ENCODE measurements at places on chromosomes 5 and 9. TPM values are rescaled to one million over a fixed set of nuclear protein-coding genes. Genes with fewer than 3 reads are reported as not detected.

GRCh38 chr9:76560481-76560922 lies 101.5 kb downstream of the GCNT1 start:
- no peak for DNase-seq

The SPATA6L gene
- polyA plus RNA-seq = 0.43 TPM

DNA sequence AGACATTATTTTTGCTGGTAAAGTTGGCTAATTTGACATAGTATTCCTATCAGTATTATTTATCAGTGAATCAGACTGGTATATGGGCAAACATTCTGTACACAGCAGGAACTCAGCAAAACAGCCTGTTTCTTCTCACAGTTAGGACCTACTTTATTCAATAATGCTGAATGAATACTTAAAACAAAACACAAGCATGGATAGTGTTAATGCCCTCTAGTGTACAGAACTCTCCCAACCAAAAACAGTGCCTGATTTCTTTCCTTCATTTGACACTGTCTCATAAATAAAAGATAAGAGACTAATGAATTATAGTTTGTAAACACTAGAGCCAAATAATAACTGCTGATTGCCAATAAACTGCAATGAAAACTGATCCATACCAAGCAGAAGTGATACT lies 1113.3 kb downstream of the PTPRD start:
- DNase-seq = no peak

DNA sequence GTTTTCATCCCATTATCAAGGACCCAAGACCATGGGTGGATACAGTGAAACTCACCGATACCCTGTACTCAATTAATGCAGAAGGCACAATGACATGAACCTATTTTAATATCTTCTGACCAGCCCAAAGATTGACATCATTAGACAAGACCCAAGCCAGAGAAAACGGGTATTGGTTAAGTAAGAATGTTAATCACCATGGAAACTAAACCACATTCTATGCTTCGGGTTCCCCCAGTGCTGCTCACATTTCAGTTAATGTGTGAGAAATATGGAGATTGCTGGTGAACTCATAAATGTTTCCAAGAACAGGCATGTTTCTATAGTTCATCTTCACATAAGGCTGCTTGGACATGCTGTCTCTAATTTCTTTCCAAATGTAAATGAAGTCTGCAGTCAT lies 77.0 kb downstream of the IRX2 start:
- DNase-seq = no peak

GRCh38 chr5:54063817-54064216 lies 246.6 kb downstream of the ARL15 start:
- DNase-seq = peak; percentile 80

DNA sequence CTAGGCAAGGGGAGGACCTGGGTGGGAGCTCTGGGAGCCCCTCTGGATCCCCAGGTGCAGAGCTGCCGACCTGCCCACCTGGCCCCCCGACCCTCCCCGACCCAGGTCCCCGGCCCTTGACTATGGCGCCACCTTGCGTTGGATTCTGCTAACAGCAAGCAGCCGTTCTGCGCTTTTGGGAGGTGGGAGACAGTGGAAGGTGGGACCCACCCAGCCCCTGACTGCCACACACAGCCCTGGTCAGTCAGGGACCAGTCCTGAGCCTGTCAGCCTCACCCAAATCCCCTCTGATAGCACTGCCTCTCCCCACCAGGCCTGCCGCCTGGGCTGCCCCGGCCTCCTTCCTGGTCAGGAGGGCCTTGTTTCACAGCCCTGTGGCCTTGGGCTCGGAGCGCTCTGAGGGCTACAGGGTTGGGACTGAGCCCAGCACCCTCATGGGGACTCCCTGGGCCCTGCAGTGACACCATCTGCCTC lies 77.9 kb downstream of the HMCN2 start:
- DNase-seq = no peak

DNA sequence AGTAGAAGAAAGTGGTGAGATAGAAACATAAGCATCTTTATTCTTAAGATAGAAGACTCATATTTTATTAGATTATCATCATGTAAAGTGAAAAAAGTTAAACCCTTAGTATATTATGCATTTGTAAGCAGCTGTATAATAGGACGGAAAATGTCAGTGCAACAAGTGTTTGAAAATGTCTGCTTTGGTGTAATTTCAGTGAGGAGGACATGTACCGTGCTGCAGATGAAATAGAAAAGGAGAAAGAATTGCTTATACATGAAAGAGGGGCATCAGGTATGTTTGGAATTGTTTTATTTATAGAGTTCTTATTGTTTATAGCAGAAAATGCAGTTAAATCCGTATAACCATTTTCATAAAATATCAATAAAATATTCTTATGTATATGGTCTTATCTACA lies 8.9 kb downstream of the OTULIN start:
- DNase-seq = no peak

DNA sequence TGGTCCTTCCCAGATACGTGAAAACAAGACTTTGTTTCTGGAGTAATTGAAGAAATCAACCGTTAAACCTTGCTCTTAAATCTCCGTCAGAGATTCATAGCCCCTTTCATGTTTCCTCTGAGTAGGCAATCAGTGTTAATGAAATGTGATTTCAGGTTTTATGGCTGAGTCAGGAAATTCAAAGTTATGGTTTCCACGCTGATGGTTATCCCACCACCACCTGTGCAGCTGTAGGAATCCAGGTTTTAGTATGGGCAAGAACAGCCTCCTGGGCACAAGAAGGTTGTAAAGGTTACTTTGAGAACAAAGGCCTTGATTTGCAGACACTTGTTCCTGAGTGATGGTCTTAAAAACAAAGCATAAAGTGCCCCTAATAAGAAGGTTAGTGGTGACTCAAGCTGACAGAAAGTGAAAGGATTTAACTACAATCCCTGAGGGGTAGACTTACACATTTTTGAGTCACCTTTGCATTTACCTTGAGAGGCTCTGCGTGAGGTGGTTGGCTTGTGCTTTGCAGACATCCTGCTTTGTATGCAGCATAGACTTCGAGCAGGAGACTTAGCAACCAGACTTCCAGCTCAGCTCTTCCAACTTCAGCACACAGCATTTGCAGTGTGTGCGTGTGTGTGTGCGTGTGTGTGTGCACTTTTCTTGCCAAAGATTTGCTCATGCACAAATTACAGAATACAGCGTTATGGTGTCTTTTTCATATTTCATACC lies 159.6 kb downstream of the TLE4 start:
- no peak for DNase-seq

- DNase-seq = peak; percentile 57
These were observed 5.2 kb upstream of the IRF1 start for GRCh38 chr5:132495667-132496190.

GRCh38 chr9:130186051-130186450 lies 13.8 kb downstream of the NCS1 start:
- DNase-seq = no peak

DNA sequence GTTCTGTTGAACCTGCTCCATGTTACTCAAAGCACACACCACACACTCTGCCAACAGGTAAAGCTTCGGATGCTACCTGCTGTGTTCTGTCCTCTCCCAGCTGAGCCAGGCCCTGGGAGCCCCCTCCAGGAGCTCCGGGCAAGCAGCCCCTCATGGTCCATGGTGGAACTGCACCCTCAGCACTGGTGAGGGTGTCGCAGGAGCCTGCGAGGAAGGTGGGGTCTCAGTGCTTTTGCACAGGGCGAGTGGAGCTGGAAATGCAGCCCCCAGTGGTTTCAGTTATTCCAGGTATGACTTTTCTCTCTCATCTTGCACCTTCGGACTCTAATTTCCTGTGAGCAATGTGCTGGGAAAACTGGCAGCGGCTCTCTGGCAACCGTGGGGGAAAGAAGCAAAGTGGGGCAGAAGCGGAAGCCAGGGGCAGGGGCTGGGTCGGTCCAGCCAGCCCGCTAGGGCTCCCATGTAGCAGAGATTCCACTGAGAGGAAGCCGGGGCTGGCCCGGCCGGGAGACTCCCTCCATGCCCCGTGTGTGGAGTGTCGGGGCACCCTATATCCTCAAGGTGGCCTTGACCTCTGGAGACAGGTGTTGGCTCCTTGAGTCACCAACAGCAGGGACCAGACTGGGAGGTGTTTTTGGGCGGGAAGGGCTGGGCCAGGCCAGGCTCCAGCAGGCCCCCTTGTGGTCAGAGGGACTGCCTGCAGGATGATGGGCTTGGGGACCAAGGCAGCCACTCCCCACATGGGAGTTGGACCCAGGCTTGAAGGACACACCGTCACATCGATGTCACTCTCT lies 75.6 kb upstream of the PRSS3 start:
- no peak for DNase-seq

- no peak for DNase-seq
These were observed 141.2 kb upstream of the DAB2 start for GRCh38 chr5:39566029-39566428.

The SHROOM1 gene
- 8.5 TPM for polyA plus RNA-seq

The PCDHB16 gene
- polyA plus RNA-seq = 0.32 TPM

DNA sequence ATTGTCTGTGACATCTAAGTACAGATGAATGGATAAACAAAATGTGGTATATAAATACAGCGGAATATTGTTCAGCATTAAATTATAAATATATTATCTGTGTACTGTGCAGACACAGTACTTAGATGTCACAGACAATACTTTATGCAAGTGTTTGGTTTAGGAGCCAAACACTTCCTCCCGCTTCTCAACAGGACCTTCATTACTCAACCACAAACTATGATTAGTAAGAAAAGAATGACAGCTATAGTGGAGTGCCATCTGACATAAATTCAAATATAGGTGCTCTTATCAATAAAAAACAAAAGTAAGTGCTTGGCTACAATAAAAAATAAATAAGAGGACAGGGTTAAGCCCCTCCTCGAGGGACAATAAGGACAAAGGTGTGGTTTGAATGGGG lies 38.9 kb upstream of the STX17 start:
- DNase-seq = no peak

The FOXD4 gene
- 0.17 TPM for polyA plus RNA-seq

GRCh38 chr5:171483551-171484135 lies 64.2 kb downstream of the FGF18 start:
- DNase-seq = no peak

GRCh38 chr5:90777959-90778358 lies 219.4 kb downstream of the ADGRV1 start:
- no peak for DNase-seq

DNA sequence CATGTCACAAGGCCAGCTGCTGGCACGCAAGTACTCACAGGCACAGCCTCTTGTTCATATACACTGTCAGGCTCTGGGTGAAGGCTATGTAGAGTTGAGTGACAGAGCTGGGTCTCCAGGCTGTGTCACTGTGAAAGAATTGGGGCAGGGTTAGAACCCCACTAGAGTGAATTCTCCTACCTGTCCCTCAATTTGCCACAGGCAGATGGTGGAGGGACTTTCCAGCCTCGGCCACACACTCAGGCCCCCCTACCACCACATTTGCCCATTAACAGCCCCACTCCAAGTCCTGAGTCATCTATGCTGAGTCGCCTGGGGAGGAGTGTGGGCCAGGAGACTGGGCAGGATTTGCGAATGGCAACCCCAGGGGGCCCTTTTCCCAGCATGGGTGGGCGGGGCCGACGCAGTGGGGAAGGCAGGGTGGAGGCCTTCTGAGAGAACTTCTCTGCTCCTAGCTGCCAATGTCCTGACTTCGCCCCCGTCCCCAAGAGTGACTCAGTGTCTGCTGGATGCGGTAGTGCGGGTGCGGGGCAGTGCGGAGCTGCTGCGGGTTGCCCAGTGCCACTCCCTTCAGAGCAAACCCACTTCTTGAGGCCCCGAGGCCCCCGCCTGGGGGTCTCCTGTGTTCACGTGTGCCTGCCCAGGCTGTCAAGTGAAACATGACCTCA lies 50.3 kb upstream of the PSD2 start:
- peak; percentile 41 for DNase-seq

The DDX4 gene
- not detected for polyA plus RNA-seq

- DNase-seq = no peak
These were observed 241.5 kb downstream of the PAPPA start for GRCh38 chr9:116394894-116395698.

DNA sequence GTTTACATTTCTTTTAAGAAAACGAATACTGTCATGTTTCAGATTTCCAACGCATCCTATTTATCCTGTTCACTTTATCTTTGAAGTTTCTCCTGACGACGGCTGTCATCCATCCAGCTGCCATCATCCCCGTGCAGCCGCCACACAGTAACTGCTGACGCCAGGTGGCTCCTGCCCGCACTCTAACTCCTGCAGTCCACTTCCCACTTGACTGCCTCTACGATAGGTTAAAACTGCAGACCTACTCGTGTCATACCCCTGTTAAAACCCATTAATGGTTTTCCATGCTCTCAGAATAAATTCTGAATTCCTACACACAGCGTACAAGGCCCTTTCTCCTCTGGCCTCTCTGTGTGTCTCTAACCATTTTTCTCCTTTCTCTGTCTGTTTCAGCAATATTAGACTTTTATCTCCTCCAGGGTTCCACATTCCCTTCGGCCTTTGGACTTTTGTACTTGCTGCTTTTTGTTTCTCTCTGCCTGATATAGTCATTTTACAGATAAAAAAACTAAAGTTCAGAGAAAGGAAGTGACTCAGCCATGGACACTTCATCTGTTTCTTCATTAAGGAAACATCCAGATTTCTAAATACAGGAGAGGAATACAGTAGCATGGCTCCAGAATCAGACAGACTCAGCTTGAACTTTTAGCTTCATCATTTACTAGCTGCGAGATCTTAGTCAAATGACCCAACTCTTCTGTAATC lies 84.9 kb downstream of the ADAMTS12 start:
- DNase-seq = peak; percentile 56

DNA sequence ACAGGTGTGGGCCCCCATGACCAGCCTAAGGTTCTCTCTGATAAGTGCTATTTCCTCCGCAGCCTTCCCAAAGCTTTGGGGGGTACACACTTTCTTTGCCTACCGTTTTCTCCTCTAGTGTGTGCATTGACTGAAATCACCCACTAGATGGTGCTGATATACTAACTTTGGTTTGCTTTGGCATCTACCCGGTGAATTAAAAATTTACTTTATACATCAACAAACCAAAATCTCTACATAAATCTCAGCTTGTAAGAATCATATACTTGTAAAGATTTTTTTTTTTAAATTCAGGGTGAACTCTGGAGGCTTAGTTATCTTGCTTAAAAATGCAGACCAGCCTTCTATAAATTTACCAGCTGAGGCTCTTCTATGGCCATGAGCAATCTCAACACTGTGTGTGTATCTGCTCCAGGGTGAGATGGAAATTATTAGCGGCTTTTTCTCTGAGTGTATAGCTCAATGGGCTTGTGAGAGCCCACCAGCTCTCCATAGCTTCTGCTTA lies 475.7 kb upstream of the TNC start:
- DNase-seq = no peak

GRCh38 chr9:94843134-94843533 lies 116.6 kb downstream of the AOPEP start:
- DNase-seq = no peak

The SLC46A2 gene
- not detected for polyA plus RNA-seq
